Stimulated activated CD4-positive, alpha-beta T cell treated with anti-CD3 and anti-CD28 coated beads, TNF-alpha, amount 100 ng/mL, for 4 hours (primary cell): ENCODE measurements at places on chromosomes 12 and 14.

DNA sequence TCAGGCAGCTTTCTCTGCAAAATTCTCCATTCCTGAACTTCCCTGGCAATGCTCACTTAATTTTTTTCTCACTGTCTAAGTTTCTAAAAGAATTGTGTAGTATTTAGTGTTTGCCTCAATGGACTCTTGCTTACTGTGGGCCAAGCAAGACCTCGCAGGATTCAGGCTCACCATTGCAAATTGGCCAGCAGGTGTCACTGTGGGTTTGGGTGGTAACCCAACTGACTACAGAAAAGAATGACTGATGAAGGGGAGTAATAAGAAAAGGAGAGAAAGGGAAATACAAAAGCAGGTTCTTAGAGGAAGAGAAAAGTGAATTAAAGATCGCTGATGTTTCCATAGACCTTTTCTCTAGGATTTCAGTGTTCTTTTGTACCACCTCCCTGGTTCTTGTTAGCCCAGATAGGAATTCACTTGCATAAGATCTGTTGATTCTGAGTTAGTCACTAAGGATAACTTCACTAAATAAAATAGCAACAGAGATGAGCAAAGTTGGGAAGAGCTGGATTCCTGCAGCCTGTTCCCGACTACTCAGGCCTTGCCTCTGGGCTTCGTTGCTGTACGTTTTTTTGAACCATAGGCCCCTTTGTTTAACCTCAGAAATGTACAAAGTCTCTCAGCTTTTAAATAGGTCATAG is 386.5 kb upstream of the DDHD1 start:
- DNase-seq, result no peak

- no peak for DNase-seq
Observed at GRCh38 chr14:21734457-21735074, 60.9 kb upstream of the OR4E1 start.

DNA sequence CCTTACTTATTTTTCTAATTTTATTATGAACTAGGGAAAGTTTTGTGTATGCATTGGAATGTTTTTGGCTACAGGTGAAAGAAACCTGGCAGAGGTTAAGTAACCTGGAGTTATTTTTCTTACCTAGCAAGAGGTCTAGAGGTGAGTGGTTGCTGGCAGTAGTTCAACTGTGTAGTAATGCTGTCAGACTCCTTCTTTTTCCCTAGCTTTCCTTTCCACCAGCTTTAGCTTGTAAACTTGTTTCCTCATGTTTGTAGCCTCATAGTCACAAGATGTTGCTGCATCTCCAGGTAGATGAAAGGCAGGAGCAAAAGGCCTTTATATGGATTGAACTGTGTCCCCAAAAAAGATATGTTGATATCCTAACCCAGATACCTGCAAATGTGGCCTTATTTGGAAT is 105.1 kb upstream of the AMIGO2 start:
- DNase-seq, result no peak

- no peak for DNase-seq
Observed at GRCh38 chr14:62017651-62018230, 255.5 kb downstream of the SNAPC1 start.

- DNase-seq, result no peak
Observed at GRCh38 chr12:14156606-14157005, 175.2 kb upstream of the GRIN2B start.

DNA sequence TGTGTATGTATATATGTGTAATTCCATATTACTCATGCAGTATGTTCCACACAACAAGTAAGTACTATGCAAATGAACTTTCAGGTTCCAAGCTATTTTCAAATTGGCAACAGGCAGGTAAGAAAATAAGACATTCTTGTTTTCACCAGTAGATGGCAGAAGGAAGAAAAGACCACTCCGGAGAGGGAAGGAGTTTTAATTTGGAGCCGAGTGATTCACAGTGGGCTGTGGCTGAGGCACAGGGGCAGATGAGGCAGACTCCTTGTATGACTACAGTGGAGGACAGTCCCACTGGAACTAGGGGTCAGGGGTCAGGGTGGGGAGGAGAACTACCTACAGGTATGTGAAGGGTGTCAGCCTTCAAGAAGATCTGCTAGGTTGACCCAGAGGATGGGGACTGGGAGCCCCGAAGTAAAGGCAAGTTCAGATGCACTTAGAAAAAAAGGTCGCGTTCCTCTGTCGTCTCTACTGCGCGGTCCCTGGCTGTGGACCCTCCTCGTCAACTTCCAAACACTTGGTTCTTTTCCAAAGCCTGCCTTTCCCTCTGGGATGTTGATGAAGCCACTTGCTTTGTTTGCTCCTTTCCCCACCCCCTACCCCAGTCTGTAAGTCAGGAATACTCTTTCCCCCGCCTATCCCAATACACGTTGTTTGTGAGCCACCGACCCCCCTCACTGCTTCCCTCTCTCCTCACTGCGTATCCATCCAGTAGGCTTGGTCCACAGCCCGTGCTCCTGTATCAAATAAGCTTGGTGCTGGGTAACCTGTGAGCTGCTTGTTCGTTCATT is 24.1 kb downstream of the DDX47 start:
- peak; percentile 22 for DNase-seq

DNA sequence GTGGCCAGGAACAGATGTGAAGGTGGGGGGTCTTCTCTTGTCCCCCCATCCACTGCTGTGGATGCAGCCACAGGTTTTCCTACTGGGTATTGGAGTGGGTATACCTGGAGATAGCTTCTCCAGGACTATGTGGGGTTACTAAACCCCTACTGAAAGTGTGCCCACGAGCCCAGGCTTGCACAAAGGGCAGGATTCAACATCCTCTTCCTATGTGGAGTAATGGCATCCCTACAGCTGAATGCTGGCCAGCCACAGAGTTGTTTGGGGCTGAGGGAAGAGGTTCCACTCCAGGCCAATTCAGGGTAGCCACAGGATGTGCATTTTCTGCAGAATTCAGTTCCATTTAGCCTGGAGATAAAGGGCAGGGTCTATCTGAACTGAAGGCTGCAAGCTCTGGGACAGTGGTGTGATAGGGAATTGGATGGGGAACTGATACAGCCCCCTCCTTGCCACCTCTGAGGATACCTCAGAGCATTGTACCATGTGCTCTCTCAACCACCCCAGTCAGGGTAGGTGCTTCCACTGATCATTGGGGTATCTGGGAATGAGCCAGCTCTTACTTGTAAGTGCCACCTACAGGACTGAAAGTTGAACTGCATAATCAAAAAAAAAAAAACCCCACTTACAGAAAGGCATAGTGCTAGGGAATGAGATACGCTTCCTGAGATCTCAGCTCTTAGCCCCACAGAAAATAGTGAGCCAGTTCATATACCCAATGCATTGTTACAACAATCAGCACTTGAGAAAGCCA is 187.1 kb downstream of the KITLG start:
- no peak for DNase-seq

DNA sequence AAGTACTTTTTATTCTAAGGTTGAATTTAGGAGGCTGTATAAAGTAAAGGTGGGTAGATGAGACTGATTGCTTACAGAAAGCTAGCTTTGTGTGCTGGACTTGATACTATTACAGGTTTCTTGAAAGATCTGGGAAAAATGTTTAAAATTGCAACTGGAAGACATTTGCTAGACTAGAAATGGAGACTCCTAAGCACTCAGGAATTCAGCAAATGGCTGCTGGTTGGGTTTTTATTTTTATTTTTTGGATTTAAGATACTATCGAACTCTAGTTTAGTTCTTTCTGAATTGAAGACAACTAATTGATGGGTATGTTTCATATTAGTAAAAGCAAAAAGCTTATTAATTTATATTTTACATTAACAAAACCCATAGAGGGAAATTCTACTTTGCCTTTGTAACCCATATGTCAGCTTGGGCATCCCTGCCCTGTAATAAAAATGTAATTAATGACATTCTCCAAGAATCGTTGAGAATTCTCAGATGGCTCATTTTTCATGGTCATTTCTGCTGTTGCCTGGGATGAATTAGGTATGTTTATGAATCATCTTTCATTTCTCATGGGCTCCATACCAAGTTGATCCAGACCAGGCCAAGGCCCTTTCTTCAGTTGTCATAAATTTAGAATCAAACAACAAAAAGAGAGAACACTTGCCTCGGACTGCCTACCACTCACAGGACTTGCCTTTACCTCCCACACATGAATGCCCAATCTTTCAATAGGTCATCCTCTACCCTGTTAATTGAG is 102.1 kb downstream of the ERGIC2 start:
- DNase-seq, result no peak

- no peak for DNase-seq
Observed at GRCh38 chr14:25110106-25110505, 60.2 kb upstream of the STXBP6 start.

- no peak for DNase-seq
Observed at GRCh38 chr12:1540690-1541089, 53.7 kb downstream of the FBXL14 start.

DNA sequence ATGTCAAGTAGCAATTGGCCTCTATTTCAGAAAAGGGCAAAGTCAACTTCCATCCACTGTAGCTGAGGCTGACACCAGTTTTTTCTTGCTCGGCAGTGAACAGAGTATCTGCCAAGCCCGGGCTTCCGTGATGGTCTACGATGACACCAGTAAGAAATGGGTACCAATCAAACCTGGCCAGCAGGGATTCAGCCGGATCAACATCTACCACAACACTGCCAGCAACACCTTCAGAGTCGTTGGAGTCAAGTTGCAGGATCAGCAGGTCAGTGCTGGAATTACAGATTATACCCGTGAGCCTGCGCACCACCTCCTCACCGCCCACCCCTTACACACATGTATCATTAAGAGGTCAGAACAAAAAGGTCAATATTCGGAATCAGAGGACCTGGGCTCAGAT is 19.4 kb downstream of the EVL start:
- no peak for DNase-seq

DNA sequence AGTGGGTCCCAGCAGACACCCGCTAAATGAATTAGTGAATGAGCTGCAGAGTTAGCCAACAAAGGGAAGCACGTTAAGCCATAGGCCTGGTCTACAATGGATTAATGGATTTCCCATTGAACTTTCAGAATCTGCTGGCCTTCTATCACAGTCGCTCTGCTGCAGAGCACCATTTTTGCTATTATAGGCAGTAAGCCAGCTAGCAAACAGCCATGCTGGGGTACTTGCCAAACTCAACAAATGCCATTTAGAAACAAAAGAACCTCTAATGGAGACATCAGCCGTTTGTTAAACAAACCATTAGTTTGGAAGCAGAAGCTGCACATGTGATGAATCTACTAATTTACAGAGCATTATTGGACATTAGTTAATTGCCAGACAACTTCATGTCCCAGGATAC is 181.1 kb upstream of the STXBP6 start:
- no peak for DNase-seq

DNA sequence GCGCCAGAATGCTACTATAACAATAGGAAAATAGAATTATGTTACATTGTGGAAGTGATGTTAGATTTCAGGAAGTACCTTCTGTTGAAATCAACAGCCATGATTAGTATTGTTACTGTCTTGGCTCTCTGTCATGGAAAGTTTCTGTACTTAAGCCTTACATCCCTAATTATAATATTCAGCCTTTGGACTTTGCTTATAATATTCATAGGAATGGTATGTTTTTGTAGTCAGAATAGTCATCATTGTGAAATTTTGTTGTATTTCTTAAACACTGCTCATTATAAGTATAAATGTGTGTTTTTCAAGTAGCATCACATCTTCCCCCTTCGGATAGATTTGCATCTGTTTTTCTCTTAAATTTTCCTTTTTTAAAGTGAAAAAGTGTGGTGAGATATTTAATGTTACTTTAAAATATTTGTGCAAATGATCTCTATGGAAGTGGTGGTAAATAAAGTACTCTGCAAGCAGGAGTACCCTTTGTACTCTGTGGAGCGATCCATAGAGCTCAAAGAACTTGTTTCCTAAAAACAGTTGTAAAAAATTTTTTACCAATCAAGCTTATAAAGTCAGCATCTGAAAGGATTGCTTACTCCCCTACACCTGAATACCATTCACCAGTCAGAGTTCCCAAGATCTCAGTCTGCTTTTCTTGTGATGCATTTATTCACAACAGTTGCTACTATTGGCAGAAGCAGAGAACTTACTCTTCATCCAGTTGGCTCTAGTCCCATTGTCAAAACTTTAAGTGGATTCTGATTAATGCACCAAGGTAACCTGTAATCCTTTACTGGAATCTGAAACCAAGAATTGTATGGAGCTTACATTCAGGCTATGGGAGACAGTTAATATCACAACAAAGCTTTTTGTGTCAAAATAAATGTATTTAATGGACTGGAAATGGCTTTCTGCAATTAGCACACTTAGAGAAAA is 87.8 kb downstream of the RIC8B start:
- DNase-seq, result no peak

- no peak for DNase-seq
Observed at GRCh38 chr12:122413516-122414404, 8.7 kb downstream of the CLIP1 start.

DNA sequence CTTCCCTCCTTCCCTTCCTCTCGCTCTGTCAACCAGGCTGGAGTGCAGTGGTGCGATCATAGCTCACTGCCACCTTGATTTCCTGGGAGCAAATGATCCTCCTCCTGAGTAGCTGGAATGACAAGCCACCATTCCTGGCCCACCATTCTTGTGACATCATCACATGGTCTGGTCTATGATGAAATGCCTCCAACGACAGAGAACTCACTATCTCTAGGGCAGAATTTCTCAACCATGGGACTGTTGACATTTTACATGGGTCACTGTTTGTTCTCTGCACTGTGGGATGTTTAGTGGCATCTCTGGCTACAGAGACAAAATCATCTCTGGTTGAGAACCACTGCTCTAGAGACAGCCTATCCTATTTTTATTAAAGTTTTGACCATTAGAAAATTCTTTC is 9.7 kb downstream of the VRK1 start:
- DNase-seq, result no peak

DNA sequence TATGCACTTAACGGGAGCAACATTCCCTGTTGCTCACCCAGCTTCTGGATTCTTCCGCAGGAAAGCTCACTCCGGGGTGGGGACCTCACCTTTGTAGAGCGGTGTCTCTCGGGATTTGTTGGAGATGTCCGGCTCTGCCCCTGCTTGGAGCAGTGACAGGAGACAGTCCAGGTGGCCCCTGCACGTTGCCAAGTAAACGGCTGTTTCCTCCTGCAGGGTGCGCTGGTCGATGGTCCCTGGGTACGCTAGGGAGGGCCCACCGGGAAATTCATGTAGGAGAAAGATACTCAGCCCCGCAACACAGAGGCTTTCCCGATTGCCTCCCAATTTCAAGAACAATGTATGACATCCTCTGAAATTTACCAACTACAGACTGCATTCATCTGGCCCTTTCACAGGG is 23.1 kb downstream of the ASB2 start:
- no peak for DNase-seq

DNA sequence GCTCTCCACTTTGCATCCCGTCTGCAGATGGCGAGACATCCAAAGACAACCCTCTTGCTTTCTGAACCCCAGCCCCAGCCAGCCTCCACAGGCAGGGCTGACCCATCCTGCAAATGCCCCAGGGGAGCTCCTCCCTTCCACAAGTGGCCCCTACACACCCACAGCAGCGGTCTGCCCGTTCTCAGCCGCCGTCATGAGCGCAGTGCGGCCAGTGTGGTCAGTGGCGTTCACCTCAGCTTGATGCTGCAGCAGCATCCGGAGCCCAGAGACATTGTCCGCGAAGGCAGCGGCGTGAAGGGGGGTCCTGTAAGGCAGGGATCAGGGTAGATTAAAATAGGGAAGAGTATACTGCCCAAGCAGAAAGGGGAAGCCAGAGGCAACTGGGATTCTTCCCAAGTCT is 13.7 kb downstream of the ANKRD52 start:
- no peak for DNase-seq
